ENCODE measurements at places on chromosomes 4 and X.

- no peak for DNase-seq
Observed at GRCh38 chr4:152940461-152940860, 4.3 kb downstream of the FHDC1 start.

DNA sequence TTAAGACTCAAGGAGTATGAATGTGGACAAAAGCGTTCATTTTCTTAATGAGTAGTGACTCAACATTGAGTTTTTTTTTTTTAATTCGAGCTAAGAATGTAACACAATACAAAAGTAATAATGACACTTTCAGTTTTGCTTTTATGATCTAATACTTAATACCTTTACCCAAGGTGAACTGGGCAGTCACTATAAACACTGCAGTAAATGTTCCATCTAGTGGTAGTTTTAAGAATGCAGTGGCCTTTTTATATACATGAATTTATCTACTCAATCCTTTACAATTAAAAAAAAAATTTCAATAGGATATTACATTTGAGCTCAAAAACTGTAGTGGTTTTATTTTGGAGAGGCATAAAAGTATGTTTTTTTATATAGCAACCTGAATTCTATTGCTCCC, 33.9 kb downstream of the PDK3 start:
- DNase-seq: no peak

DNA sequence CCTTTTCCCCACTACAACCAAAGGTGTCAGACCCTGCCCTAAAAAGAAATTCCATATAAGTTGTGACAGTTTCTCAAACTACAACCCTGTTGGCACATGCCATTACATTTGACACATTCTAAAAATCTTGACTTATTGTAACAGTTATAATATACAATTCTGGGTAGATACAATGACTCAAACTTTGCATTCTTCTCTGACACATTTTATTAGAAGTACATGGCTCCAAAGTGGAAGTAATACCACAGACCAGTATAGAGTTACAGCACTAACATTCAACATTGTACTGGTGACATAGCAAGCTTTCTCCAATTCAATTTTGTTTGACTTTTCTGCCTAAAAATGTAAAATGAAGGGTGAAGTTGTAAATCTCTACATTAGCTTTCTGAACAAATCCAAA, 196.6 kb upstream of the ETNPPL start:
- no peak for DNase-seq

GRCh38 chrX:138709886-138710791, 1.4 kb downstream of the FGF13 start:
- no peak for DNase-seq

- no peak for DNase-seq
Observed at GRCh38 chr4:158015241-158015640, 157.6 kb downstream of the GASK1B start.
